Activated CD4-positive, CD25-positive, alpha-beta regulatory T cell treated with anti-CD3 and anti-CD28 coated beads, Interleukin-2, amount 50 U/mL, for 16 hours (primary cell): ENCODE measurements at places on chromosomes 12 and 14.

DNA sequence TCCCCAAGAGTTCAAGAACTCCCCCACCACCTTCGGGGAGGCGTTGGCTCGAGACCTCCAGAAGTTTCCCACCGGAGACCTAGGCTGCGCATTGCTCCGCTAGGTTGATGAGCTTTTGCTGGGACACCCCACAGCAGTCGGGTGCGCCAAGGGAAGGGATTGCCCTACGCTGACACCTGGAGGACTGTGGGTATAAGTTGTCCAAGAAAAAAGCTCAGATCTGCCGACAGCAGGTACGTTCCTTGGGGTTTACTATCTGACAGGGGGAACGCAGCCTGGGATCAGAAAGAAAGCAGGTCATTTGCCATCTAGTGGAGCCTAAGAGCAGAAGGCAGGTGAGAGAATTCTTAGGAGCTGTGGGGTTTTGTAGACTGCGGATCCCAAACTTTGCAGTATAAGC lies 98.8 kb downstream of the FRMD6 start:
- DNase-seq: no peak

GRCh38 chr12:24898185-24898584 lies 50.7 kb downstream of the BCAT1 start:
- no peak for DNase-seq

DNA sequence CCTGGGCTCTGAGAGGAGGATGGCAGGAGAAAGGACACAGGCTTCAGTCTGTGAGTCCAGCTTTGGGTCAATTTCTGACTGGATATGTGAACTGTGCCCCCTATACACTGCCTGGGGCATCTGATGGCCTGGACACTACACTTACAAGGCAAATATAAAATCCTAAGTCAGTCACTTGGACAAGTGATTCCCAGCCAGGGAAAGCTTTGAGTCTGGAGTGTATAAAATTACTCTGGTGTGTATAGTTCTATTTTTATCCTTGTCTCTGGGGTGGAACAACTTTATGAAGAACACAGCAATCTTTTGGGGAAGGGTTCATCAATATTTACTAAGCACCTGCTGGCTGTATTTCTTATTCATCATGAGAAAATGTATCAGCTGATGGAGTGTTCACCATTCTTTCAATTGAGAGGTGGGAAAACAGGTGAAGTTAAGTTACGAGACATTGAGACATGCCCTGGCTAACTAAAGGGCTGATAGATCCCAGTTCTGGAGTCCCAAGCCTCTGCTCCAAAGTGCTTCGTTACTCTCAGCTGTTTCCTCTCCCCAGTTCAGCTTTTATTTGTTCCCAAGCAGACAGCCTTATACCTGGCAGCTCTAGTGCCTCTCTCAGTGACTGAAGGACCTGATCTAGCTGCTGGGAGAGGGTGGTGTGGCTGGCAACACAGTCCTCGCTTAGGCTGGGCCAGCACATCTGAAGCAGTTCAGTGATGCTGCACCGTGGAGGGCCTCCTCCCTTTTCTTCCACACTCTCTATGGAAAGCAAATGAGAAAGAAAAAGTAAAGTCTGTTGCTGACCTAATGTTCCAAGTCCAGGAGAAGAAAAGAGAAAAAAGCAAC lies 30.9 kb downstream of the ZFYVE26 start:
- no peak for DNase-seq

GRCh38 chr12:126040307-126040706 lies 975.1 kb downstream of the AACS start:
- no peak for DNase-seq
